ENCODE measurements at places on chromosomes 12 and 14.

DNA sequence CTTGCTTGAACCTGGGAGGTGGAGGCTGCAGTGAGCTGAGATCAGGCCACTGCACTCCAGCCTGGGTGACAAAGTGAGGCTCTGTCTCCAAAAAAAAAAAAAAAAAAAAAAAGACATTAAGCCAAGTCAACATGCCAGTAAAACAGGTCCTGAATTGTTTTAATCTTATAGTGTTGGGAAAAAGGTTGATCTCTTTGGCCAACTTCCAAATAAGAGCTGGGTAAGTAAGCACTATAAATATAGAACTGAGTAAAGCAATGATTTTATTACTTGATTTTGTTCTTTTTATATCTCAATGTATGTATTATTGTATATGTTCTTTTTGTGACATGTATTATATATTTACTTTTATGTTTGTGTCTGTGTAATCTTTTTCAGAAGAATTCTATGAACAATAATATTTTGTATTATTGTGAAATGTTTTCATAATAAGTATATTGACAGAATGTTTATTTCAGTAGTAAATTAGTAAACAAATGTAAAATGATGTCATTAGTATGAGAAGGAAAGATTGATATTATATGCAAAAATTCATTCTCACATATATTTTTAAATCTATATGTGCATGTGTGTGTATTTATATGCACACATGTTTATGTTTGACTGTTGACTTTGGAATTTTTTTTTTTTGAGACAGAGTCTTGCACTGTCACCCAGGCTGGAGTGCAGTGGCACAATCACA, 9.6 kb upstream of the AKAP6 start:
- no peak for DNase-seq

DNA sequence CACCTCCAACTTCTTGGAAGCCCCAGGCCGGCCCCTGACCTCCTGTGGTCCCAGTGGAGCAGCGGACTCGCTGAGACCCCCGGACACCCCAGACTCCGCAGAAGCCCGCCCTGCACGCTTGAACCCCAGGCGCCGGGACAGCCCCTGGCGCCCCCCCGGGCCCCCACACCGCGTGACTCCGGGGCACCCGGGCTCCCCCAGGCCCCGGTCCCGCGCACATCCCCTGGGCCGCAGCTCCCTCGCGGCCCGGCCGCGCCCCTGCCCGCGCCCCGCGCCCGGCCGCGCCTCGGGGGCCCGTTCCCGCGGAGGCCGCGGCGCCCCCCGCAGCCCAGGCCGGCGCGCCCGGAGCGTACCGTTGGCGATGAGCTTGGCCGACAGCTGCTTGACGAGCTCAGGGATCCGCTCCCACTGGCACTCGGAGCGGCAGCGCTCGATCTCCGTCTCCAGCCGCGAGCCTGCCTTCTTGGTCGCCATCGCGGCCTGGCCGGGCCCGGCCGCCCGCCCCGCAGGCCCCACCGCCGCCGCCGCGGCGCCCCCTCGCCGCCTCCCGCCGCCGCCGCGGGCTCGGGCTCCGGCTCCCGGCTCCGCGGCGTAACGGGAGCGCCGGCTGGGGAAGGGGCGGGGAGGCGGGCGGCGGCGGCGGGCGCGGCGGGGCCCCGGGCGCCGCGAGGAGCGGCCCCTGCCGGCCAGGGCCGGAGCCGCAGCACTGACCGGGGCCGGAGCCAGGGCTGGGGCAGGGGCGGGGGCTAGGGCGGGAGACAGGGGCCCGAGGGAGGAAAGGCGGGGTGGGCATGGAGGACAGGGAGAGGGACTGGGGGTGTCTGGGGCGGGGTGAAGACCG, at the start of gene TTC7B:
TSS of gene TTC7B (minus strand) at position 609 of the 841 bp plus-strand sequence. CDS start at position 474, 135 bp downstream.
- DNase-seq: peak; percentile 58

DNA sequence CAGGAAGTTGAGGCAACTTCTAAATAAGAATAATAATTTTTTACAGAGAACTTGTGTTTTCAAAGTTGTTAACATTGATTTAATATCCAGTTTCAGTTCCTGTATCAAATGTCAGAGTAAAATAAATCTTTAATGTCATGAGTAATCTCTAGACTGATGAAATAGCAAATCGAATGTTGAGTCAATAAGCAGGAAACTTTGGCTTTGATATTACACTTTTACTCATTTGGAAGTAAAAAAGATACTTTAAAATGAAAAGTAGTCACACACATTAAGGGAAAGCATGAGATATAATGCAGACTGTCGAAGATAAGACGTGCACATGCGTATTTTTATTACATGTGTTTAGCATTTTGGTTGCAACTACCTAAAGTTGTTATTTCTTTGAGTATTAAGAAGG, 78.2 kb upstream of the PTGDR start:
- no peak for DNase-seq

DNA sequence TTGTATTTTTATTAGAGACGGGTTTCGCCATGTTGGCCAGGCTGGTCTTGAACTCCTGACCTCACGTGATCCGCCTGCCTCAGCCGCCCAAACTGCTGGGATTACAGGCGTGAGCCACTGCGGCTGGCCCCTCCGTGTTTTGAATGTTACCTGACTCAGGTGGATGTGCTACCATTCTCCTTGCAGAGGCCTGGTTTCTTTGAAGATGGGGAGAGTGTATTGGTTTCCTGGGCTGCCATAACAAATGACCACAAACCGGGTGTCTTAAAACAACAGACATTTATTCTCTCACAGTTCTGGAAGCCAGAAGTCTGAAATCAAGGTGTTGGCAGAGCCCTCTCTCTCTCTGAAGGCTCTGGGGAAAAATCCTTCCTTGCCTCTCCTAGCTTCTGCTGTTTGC, 98.0 kb downstream of the IRF2BPL start:
- no peak for DNase-seq

DNA sequence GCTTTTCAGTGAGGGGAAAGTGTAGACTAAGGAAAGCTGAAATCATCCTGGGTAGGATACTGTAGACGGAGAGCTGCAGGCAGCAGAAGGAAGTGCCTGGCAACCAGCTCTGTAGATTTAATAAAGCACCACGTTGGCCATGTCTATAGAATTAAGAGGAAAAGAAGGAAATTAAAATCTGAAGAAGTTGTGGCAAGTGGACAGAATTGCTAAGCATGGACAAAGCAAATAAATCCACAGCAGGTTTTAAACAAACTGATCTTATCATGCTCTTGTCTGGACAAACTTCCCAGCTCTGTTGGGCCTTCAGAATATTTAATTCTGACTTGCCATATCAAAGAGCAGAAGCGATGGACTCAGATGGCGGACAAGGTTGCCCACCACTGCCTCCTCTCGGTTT, 27.2 kb upstream of the EVL start:
- DNase-seq: no peak

DNA sequence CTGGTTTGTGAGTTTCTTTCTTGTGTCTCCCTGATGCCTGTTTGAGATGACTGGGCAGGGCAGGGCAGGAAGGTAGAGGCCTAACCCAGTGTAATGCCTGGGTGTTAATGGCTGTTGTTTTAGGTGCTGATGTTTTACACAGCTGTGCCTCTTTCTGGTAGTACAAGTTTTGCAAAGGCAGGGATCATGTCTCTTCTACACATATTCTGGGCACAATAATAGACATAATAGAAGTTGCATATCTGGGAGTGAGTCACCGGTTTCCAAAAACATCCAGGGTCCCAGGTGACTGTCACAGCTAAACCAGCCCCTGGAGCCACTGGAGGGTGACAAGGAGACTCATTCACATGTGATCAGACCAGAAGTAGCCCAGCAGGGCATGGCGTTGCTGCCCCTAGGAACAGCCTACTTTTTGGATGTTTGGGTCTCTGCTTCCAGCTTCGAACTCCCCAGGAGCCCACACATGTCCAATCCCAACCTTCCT, 18.1 kb downstream of the TPCN1 start:
- DNase-seq: no peak

DNA sequence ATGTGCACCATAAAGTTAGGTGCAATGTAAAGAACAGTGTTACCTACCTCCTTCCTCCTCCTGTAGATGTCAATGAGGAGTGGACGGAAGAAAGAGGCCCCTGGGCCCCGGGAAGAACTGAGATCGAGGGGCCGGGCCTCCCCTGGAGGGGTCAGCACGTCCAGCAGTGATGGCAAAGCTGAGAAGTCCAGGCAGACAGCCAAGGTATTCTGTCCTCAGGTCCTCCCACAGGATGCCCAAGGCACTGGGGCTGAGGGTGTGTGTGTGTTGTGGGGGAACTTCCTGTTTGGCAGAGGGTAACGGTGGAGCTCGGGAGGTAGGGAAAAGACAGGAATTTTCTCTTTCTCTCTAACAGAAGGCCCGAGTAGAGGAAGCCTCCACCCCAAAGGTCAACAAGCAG, 6.4 kb downstream of the ATN1 start:
- no peak for DNase-seq

GRCh38 chr12:31322801-31323207, 3.1 kb downstream of the SINHCAF start:
- no peak for DNase-seq

GRCh38 chr14:70919774-70920173, 12.5 kb downstream of the PCNX1 start:
- DNase-seq: no peak

DNA sequence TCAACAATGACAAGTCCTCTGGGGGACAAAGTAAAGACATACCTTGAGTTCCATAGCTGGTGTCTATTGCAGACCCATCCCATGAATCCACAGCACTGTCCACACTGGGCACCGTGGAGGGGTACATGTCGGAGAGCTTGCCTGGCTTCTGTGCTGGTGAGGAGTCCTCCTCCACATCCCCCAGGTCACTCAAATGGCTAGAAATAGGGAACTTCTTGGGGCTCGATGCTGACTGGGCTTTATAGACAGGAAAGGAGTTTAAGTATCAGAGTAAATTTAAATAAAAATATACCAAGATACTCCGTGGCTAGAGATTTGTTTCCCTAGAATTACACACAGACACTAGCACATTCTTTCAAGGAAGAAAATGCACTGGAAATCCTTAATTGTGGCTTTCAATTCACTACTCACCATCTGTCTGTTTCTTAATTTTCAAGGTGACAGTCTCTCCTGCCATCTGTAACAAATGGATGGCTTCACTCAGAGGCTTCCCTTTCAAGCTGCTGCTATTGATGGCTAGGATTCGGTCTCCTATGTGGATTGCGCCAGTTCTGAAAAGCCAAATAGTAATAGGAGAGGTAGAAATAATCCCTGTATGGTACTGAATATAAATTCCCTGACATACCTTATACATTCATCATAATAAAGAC, 90.1 kb downstream of the HELB start:
- DNase-seq: no peak

- DNase-seq: no peak
Measured at GRCh38 chr12:76024102-76024781, 7.3 kb downstream of the PHLDA1 start.

DNA sequence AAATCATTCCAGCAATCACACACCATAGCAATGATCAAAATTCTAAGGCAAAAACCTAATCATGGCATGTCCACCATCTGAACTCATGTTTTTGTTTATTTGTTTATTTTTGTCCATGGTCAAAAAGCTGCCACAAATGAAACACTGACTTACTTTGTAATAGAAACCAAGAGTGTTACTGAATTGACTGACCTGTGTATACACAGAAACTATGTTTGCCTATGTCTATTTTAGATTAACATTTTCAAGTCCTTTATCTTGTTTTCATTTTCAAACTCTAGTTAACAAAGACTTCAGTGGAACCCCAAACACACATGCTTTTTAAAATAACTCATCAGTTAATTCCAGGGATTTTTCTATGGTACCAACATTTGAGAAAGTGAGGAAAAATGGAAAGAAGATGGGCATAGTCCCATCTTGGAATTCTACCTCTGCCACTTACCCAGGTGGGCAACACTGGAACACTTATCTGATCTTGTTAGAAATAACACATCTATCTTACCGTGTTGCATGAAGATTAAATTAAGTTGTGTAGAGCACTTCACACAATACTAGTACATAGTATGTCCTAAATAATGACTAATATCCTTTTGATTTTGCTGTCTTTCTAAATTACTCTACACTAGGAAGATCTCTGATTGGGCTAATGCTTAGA, 6.4 kb downstream of the LUM start:
- no peak for DNase-seq

- no peak for DNase-seq
Measured at GRCh38 chr14:99538275-99538674, 57.1 kb downstream of the CCNK start.

GRCh38 chr12:52395761-52396434, 10.2 kb downstream of the KRT82 start:
- no peak for DNase-seq

- DNase-seq: no peak
Measured at GRCh38 chr12:124964836-124965462, 24.0 kb downstream of the DHX37 start.

DNA sequence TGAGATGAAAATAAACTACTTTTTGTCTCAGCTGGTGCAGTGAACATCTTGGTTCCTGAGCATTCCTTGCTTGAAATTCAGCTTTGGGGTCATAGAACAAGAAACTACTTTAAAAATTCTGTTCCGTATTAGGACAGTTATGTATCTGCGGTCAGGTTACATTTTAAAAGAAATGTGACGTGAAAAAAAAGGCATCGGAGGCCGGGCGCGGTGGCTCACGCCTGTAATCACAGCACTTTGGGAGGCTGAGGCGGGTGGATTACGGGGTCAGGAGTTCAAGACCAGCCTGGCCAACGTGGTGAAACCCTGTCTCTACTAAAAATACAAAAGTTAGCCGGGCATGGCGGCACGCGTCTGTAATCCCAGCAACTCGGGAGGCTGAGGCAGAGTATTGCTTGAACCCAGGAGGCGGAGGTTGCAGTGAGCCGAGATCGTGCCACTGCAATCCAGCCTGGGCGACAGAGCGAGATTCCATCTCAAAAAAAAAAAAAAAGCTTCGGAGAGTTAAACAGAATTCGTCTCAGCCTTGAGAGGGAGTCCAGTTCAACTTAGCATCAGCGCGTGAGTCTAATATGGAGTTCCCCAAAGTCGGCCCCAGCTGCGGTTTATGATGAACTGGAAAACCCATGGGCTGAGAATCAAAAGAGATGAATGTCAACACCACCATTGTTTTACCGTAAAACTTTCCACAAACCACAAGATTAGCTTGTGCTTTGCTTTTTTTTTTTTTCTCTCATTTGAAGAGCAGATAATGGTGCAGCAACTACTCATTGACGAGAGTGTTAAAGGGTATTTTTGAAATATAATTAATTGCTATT, 2.1 kb upstream of the SLC2A13 start:
- DNase-seq: no peak

DNA sequence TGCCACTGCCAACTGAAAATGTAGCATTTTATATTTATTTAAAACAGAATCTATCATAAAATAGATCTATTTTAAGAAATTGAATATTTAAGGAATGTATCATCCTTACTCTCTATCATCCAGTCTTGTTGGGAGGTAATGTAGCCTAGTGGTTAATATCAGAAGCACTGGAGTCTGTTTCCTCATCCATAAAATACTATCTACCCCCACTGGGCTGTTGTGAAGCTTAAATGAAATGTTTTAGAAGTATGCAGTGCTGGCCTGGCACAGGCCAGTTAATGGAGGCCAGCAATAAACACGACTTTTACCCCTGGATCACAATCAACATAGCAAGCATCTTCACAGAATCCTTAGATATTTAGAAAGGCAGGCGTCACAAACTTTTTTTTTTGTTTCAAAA, 188.0 kb downstream of the CAND1 start:
- DNase-seq: no peak

DNA sequence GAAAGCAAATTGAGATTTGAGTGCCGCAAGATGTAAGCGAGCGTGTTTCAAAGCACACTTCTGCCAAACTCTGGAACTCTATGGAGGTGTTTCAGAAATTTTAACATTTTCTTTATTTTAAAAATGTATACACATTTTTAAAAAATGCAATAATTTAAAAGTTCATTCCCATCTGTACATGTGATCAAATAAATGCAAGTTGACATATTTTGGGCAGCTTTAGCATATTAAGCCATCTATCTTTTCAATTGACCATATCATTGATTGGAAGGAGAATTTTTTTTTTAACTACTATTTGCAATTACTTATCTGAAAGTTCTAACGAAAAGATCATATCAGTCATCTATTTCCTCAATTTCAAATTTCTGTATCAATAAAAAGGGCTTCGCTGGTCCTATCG, 101.3 kb downstream of the PPM1H start:
- DNase-seq: no peak

All from inflammatory macrophage treated with lipopolysaccharide for 1 hour (primary cell).